Stimulated activated CD8-positive, alpha-beta memory T cell treated with anti-CD3 and anti-CD28 coated beads, Interleukin-15, amount 100 ng/mL, for 48 hours (primary cell): ENCODE measurements at places on chromosomes 4 and X.

DNA sequence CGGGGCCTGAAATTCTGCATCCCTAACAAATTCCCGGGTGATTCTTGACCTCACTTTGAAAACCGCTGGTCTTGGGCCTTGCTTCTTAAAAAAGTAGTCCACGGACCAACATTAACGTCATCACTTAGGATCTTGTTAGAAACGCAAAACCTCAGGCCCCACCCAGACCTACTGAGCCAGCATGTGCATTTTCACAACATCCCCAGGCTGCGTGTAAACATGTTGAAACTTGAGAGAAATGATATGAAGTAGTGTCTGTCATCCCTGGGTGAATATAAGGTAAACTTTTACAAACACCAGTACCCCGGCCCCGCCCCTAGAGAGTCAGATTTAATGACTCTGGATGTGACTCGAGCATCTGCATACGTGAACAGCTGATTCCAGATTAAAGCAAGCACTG is 33.7 kb downstream of the SORBS2 start:
- no peak for DNase-seq

- DNase-seq, result no peak
Observed at GRCh38 chrX:44432641-44433040, 89.2 kb upstream of the EFHC2 start.

- DNase-seq, result no peak
Observed at GRCh38 chr4:41524425-41524824, 13.5 kb upstream of the LIMCH1 start.

- no peak for DNase-seq
Observed at GRCh38 chr4:57410331-57411052, 300.3 kb upstream of the IGFBP7 start.

GRCh38 chr4:20676501-20677197 is 23.6 kb upstream of the PACRGL start:
- DNase-seq, result no peak

- DNase-seq, result no peak
Observed at GRCh38 chr4:56302760-56303159, 84.5 kb downstream of the AASDH start.

DNA sequence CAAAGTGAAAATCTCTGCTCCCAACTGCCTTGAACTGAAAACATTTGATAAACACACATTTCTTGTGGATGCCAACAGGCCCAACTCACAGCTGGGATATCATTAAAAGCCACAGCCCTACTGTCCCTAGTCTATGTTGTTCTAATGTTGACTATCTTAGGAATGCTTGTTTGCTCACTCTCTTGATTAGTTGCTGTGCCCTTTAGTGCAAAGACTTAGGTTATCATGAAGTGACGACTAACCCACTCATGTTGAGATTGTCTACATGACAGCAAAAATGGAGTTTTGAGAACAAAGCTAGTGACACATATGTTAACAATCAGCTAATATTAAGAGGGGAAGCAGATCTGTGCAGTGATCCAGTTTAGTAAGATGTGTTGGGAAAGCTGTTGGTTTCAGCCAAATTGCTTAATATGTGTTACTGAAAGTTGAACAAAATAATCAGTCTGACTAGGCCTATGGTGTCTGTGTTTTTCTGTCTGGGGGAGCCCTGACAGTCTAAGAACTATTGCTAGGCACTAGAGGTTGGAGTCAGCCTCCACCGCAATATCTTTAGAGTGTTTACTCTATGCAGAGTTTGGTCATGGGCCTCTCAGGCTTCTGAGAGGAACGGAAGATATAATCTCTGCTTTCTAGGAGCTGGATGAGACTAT is 125.5 kb downstream of the ATG4A start:
- DNase-seq, result no peak

DNA sequence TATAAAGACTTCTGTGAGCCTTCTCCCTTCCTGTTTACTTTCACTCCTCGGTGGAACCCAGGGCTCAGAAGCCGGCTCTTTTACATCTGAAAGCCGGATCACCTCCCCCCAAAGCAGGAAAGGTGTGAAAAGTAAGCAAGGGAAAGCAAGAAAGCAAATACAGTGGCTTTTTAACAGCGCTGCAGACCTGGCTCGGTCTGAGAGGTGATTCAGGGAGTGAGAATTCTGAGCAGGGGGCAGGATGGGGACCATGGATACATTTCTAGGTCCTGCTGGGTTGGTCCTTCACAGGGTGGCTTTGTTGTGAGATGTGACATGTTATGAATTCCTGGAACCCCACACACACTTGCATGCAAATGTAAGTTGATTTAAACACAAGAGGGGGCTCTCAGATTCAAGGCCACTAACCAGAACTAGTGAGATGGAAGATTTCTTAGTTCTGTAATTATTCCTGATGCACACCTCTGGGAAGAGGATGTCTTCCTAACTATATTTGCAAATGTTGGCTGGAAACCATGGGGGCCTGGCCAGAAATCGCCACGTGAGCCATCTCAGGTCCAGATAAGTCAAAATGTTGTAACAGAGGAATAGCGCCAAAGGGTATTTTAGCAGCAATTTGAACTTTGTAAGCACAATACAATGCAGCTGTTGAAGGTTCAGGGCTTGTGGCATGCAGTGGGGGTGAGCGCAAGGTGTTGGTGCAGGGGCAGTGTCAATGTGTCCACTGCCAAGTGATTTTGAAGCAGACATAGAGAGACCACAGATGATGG is 670.1 kb upstream of the LCORL start:
- DNase-seq, result no peak

GRCh38 chr4:38382520-38382919 is 281.5 kb upstream of the KLF3 start:
- DNase-seq, result no peak

- DNase-seq, result no peak
Observed at GRCh38 chr4:84237008-84237407, 262.1 kb downstream of the NKX6-1 start.

- DNase-seq, result no peak
Observed at GRCh38 chr4:178165951-178166308, 723.7 kb upstream of the AGA start.

DNA sequence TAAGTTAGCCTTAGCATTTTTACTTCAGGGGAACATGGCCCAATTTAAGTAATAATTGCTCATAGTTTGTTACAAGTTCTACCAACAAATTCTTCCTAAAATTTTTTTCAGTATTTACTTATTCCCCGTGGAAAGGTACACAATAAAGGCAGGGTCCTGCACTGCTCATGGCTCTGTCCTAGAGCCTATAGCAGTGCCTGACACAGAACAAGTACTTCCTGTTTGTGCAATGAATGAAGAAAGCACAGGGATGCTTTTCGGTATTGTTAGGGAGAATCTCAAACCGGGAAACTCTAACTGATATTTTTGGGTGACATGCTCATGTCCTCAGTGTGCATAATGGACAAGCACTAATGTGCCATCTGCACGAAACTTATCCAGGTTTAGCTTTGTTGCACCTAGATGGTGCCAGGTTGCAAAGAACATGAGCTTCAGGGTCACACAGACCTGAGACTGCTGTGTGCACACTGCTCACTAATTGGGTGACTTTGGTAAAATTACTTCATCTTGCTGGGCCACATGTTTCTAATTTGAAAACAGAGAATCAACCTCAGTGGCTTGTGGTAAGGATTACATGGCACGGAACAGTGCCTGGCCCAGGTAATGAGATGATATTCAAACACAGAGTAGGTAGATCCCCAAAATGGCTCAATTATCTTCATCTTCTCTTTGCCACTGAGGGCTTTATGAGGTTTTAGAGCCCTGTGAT is 175.8 kb upstream of the NPY2R start:
- no peak for DNase-seq
